Hindlimb muscle (tissue), 1 donor: ENCODE measurements at places on chromosomes 3 and 15. TPM values are rescaled to one million over a fixed set of nuclear protein-coding genes. Genes with fewer than 3 reads are reported as not detected.

DNAH12 gene
- polyA plus RNA-seq, result 0.50 TPM

BFSP2 gene
- polyA plus RNA-seq, result not detected

- no peak for DNase-seq
These were observed 314.9 kb downstream of the CACNA2D3 start for GRCh38 chr3:54437271-54437670.

DNA sequence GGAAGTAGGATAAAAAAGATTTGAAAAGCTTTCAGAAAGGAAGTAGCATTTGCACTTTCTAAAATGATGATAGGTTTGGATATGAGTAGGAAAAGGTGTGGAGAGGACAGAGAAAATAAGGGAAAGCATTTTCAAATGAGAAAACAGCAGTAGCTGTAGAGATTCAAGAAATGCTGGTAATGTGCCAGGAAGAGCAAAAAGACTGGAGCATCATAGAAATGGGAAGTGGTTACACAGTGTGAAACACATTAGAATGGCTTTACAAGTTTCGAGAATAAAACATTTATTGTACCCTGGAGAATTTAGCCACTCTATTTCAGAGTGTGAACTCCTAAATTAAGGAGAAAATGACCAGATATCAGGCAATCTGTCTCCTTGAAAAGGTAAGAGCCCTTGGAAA lies 108.3 kb upstream of the CHL1 start:
- no peak for DNase-seq

- DNase-seq, result no peak
These were observed 75.2 kb downstream of the CHSY1 start for GRCh38 chr15:101176625-101177024.

PDIA5 gene
- polyA plus RNA-seq, result 16.4 TPM

TTLL13 gene
- not detected for polyA plus RNA-seq

DNA sequence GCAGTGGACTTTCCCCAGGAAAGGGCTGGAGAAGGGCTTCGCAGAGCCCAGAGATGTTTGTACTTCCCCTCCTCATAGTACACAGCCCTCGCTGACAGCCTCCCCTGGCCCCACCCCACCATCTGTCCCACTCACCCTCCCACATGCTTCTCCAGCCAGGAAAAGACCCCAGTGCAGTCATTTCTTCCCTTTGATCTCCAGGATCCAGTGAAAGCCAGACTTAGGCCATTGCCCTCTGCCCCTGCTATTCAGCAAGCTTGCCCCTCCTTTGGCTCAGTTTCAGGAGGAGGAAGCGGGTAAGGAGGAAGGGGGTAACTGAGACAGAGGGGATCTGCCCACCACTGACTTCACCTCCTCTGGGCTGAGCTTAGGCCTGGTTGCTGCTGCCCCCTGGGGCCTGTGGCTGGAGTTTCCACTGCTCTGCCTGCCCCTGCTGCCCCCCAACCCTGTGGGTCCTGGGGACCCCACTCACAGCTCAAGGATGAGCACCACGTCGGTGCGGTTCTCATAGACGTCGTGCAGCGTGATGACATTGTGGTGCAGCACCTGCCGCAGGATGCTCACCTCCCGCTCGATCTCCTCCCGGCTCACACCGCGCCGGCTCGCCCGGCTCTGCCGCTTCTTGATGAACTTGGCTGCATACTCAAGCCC lies 63.1 kb downstream of the DAPK2 start:
- DNase-seq, result no peak

DNA sequence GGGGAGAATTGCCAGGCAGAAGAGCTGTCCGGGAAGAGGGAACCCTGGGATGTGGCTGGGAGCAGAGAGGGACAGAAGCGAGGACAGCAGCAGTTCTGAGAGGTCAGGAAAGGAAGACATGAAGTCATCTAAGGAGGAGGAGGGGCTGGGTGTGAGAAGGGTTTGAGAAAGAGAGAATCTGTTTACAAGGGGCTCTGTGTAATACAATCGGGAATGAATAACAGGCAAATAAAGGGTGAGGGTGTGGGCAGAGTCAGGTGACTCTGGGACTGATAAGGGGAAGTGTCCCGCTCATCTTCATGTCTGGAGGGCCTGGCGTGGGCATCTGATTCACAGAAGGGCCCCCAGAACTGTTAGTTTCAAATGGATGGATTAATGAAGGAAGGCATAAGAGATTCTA lies 191.3 kb downstream of the XXYLT1 start:
- DNase-seq, result no peak

DNA sequence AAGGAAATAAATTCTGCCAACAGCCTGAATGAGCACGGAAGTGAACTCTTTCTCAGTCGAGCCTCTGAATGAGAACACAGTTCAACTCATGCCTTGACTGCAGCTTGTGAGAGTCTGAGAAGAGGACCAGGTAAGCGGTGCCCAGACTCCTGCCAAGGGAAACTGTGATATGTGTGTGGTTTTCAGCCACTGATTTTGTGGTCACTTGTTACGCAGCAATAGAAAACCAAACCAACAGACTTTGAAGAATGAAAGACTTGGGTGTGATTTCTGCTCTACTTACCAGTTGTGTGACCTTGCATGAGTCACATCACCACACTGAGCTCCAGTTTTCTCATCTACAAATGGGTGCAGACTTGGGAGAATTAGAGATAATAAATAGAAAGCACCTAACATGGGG lies 30.6 kb upstream of the FAM107A start:
- DNase-seq, result no peak

GRCh38 chr15:56978898-56979662 lies 60.6 kb downstream of the TCF12 start:
- DNase-seq, result no peak

DOCK3 gene
- polyA plus RNA-seq, result 0.14 TPM

CPNE9 gene
- not detected for polyA plus RNA-seq

DNA sequence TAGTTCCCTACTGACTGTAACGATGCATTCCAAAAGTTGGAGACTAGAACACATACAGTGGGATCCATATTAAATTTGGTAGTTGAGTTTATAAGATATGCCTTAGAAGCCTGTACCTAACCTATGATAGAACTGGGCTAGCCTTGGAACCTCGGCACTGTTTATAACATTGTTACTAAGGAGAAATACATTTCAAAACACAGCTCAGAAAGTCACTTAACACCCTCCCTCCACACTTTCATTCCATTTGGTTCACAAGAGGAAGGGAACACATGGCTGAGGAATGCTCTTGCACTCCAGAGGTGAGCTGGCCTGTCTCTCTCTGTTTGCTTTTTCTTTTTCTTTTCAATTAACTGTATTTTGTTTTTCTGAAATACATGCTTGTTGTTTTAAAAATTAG lies 48.7 kb upstream of the TSC22D2 start:
- DNase-seq, result no peak

GRCh38 chr15:91924837-91925495 lies 71.5 kb downstream of the SLCO3A1 start:
- no peak for DNase-seq

DNA sequence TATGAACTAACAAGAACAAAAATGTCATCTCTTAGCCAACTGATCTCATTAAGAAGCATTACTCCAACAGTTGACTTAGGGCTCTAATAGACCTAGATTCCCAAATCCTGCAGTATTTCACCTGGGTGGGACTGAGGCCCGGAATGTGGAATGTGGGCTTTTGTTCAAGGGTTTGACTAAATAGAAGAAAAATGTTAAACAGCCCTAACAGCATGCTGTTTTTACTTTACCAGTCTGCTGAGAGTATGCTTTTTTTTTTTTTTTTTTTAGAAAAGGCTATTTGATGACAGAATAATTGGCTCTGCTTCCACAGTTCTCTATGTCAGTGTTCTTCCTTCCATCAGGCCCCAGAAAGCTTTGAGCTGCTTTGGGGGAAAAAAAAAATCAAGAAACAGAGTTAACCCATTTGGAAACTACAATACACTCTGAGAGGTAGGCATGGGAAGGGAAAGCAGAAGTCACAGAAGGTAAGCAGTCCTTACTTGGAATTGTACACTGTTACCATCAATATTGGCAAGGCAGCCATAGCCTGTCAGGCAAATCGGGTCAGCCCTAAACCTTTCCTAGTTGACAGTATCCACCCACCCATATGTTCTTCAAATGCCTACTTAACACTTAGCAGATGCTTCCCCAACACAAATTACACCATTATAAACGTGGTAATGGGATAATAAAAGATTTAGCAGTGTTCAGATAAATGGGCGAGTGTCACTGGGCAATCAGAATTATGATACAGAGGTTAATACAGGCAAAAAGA lies 224.2 kb downstream of the CNTN3 start:
- DNase-seq, result no peak

GRCh38 chr15:58454950-58455401 lies 23.2 kb downstream of the LIPC start:
- DNase-seq, result no peak

GRCh38 chr3:151903501-151903991 lies 30.1 kb downstream of the SUCNR1 start:
- peak; percentile 30 for DNase-seq

CFAP100 gene
- 0.58 TPM for polyA plus RNA-seq

DNA sequence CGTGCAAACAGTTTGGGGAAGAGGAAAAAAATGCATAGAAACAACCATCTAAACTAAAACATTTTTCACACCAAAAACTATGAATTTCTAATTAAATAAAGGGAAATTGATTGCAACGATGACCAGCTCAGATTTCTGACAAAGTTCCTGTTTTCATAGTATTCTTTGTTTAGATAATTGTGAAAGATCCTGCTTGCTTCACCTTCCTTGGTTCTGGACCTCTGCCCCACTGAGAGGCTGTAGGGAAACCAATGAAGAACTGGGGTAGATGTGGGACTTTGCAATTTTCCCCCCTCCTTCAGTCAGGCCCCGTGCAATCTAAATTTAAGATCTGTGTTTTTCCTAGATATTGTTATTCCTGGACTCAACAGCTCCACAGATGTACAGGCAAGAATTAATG lies 13.8 kb upstream of the TEX264 start:
- no peak for DNase-seq

DNA sequence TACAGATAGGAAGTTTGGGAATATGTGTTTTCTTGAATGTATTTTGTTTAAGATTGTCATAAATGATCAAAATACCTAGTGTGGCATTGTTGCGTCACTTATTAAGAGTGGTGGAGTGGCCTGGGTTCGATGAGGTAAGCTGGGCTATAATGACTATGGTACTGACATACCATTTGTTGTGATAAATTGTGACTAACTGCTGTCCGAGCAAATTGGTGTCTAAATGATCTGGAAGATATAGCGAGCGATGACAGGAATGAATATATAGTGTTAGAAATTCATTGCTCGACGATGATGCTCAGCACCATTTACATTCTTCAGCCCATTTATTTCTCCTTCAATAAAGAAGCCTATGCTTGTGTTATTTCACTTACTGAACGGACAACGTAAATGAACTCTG lies 123.3 kb downstream of the MCTP2 start:
- no peak for DNase-seq

GRCh38 chr3:101632586-101632985 lies 44.3 kb downstream of the ZBTB11 start:
- no peak for DNase-seq
